ENCODE measurements at places on chromosomes 6 and 20.

DNA sequence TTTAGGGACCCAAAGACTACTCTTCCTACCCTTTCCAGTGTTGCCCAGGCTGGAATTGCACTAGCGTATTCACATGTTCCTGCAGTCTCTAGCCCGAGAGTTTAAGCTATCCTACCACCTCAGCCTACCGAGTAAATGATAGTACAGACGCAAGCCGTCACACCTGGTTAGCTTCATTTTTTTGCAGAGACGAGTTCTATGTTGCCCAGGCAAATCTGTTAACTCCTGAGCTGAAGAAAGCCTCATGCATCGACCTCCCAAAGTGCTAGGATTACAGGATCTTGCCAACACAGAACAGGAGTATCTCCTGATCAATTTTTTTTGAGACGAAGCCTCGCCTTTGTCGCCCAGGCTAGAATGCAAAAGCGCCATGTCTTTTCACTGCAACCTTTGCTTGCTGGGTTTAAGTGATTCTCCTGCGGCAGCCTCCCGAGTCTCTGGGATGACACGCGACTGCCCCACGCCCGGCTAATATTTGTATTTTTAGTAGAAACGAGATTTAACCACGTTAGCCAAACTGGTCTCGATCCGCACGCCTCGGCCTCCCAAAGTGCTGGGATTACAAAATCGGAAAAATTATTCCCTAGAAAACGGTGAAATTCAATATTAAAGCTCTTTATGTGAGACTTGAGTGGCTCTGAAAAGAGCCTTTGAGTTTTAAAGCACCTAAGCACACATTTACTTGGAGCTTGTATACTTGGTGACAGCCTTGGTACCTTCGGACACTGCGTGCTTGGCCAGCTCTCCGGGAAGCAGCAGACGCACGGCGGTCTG lies 128.5 kb downstream of the HFE start:
- DNase-seq, result no peak

- DNase-seq, result no peak
Measured at GRCh38 chr6:15255909-15256395, 10.1 kb downstream of the JARID2 start.

- no peak for DNase-seq
Measured at GRCh38 chr6:156826290-156826955, 49.2 kb downstream of the ARID1B start.

GRCh38 chr20:44836601-44837120 lies 26.3 kb upstream of the RIMS4 start:
- DNase-seq, result no peak

DNA sequence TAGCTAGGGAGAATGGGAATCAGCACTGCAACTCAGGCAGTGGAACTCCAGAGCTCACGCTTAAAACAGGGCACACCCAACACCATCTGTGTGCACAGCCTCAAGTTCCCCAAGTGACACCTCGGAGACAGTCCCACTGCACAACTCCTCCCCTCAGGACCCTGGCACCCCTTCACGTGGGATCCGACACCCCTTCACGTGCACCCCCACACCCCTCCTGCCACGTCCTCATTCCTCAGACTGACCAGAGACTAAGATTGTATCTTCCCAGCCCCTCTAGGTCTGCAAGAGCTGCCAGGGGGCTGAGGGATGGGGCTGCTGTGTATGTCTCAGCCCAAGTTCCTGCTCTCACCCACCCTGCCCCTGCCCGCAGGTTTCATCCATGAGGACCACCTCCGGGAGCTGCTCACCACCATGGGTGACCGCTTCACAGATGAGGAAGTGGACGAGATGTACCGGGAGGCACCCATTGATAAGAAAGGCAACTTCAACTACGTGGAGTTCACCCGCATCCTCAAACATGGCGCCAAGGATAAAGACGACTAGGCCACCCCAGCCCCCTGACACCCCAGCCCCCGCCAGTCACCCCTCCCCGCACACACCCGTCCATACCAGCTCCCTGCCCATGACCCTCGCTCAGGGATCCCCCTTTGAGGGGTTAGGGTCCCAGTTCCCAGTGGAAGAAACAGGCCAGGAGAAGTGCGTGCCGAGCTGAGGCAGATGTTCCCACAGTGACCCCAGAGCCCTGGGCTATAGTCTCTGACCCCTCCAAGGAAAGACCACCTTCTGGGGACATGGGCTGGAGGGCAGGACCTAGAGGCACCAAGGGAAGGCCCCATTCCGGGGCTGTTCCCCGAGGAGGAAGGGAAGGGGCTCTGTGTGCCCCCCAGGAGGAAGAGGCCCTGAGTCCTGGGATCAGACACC lies 7.6 kb downstream of the MYL9 start:
- no peak for DNase-seq

DNA sequence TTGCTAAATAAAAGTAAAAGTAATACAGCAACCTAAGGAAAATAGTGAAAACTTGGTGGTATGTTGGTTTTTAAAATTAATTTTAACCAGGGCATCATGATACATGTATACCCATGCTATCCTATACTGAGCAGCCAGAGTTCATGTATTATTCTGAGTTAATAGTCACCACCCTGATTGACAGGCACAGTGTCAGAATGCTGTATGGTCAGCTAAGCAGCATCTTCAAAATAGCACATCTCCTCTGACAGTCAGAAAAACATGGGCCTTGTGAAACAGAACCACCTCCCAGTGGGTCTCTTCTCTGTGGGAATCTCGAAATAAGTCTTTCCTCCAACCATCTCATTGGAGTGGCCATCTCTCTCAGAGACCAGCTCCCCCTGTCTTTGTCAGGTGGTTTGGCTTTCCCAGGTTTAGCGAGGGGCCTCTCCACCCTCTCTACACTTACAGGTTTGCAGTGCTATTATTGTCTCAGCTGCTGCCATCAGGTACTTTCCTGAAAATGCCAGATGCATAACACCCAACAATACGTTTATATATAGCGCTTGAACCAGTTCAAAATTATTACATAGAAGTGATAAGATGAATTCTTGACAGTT lies 47.1 kb upstream of the RNF8 start:
- no peak for DNase-seq

- no peak for DNase-seq
Measured at GRCh38 chr20:59939052-59939878, 840 bp downstream of the PPP1R3D start.

DNA sequence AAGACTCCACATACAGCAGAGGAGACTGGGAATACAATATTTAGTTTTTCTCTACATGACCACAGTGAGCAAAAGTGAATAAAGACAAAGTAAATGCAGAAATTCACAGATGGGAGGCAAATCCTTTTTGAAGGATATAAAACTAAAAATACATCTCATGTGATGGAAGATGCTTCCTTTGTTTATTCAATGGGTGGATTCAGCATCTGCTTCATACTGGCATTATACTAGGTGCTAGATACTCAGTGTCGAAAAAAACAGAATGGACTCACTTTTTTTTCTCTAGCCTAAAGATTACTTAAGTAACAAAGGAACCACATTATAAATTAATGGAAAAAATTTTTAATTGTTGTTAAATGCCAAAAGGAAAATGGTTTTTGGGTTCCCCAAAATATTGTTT lies 216.2 kb downstream of the TRDN start:
- DNase-seq, result no peak

DNA sequence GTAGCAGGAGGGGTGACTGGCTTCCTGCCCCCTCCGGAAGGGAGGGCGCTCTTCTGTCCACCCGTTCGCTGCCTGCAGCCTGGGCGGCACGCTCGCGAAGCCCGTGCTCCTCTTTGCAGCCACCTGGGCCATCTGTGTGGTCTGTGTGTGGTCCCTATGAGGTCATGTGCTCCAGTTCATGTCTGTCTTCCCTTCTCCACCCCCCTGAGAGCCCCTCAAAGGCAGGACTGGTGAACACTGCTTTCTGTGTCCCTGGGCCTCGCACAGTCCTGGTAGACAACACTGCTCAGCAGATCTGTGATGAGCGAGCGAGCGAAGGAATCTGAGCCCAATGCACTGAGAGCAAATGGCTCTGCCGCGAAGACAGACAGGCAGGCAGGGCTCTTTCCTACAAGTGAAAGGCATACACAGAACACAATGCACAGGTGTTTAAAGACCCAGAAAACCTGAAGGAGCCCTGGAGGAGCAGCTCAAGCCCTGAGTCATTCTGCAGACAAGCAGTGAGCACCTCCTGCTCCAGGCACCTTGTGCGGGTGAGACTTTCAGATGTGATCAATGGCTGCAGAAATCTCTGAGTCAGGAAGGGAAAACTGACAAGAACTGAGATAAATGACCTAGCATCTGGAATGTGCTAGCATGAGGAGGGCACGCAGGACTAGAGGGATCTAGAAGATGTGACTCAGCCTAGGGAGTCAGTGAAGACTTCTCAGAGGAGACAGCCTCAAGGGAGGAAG lies 27.1 kb downstream of the PPP1R3G start:
- DNase-seq, result no peak

GRCh38 chr20:51381557-51381956 lies 161.0 kb downstream of the NFATC2 start:
- DNase-seq, result no peak

- no peak for DNase-seq
Measured at GRCh38 chr6:159110013-159110412, 59.2 kb upstream of the FNDC1 start.

DNA sequence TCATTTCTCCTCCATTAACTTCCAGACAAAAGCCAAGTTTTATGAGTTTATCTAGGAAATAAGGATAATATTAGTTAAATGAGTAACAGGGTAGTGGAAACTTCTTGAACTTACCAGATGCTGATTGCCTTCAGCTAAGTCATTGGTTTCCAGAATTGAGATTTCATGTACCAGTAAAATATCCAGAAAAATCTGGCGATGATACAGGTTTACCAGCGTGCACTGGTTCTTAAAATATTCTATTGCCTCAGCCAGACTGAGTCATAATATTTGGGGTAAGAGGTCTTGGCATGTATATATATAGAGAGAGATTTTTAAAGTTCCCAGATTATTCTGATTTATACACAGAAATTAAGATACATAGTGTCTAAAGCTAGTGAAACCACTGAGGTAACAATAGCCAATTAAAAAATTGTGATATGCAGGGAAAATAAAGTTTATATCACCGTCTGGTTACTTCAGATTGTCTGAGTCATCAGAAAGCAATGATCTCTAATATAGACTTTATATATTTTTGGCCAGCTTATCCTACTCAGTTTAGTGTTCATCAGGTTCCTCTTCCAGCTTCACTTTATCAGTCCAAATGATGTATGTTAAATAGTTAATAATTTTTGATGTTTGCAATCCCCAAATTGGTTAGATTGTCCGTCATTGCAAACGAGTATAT lies 39.5 kb upstream of the SDHAF4 start:
- no peak for DNase-seq
